HuH-7 (cell line): ENCODE measurements at places on chromosomes 7 and 10.
A peak's percentile ranks its signal among the peaks of the same experiment; 100 is the strongest.

- no peak for DNase-seq
Measured at GRCh38 chr7:95578299-95578855, 17.9 kb downstream of the PDK4 start.

DNA sequence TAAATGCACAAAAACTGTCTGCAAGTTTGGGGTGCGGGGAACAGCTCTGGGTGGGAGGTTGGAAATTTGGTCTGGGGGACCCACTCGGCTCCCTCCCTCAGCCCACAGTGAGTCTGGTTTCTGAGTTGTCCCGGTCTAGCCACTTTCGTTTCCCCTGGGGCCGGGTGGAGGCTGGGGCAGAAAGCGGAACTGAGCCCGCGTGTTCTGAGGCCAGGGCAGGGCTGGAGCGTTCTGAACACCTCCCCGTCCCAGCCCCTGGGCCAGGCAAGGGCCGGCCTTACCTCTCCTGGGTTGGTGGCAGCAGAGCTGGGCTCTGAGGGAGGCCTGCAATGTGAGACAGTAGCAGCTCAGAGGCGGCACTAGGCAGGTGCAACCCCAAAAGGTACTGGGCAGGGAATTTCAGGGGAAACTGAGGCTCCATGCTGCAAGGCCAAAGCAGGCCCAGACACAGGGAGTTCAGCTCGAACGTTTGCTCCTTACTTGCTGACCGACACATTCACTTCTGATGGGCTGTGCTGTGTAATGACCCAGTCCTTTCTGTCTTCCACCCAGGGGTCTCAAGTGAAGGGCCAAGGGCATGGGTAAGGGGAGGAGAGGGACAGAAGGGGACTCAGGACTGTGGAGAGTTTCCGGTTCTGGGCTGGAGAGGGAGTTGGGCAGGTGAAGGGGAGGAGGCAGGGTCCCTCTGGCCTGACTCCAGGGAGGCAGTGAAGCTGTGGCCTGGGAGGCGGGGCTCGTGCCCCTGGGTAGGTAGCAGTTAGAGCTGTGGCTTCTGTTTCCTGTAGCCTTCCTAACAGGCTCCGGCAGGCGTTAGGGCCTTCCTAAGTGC lies 3.0 kb downstream of the IRF5 start:
- DNase-seq, result no peak

- peak; percentile 6 for DNase-seq
Measured at GRCh38 chr10:103545771-103546281, 52.3 kb downstream of the NEURL1 start.

GRCh38 chr7:39758234-39758970 lies 135.0 kb downstream of the RALA start:
- DNase-seq, result no peak

DNA sequence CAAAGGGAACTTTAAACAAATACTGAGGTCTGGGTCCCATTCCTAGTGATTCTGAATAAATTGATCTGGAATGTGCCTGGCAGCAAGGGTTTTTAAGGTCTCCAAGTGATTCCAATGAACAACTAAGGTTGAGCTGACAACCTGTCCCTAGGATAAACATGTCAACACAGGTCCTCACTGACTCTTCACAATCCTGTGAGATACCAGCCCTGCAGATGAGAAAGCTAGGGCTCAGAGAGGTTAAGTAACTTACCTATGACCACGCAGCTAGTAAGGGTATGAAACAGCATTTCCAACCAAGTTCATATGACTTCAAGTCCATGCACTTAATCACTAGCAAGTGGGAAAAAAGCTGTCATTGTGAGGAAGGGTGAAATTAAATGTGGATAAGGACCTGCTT lies 44.0 kb downstream of the SEM1 start:
- no peak for DNase-seq

DNA sequence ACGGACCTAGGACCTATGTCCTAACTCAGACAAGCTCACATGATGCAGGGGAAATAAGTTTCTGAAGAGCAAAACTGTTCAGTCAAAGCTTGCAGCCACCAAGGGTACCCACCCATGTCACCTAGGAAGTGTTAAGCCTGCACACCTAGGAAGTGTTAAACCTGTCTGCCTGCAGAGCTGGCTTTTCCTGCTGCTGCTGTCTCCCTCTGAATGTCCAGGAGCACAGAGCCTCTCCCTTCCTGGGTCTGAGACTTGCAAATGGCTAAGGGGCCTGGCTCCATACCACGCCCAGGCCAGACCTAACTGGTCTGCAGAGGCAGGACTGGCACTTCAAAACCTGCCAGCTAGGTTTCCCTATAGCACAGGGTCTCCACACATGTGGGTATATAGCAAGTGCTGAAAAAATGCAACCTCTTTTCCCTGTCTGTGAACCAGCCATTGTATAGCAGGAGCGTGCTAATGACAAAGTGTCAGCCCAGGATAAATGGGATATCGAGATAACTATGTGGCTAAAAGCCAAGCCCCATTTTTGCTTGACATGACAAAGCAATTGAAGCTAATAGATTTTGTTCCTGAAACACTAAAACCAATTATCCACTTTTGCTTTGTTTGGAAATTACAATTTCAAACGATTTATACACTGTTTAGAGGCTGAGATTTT lies 1.5 kb downstream of the GDF2 start:
- no peak for DNase-seq

DNA sequence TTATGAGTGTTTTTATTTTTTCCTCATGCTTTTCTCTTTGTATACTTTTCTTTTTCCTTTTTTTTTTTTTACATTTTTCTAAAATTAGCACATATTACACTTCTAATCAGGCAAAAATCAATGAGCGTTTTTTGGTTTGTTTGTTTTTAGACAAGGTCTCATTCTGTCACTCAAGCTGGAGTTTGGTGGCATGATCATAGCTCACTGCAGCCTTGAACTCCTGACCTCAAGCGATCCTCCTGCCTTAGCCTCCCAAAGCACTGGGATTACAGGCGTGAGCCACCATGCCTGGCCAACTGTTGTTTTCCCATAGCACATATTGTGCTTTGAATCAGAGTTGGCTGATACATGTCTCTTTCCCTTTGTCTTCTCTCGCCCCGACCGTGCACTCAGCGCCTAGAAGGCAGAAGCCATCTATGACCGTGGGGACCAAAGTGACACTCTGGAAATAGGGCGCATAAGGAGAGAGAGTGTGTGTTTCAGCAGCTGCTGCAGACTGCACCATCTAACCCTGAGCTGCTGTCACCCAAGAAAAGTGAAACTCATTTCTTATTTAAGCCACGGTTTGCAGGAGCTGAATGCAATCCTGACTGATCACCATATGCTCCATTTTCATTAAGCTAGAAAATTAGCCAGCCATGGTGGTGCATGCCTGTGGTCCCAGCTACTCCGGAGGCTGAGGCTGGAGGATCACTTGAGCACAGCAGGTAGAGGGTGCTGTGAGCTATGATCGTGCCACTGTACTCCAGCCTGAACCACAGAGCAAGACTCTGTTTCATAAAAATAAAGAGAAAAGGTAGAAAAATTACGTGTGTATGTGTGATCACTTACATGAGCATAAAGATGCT lies 41.4 kb upstream of the GTF2I start:
- DNase-seq, result no peak

DNA sequence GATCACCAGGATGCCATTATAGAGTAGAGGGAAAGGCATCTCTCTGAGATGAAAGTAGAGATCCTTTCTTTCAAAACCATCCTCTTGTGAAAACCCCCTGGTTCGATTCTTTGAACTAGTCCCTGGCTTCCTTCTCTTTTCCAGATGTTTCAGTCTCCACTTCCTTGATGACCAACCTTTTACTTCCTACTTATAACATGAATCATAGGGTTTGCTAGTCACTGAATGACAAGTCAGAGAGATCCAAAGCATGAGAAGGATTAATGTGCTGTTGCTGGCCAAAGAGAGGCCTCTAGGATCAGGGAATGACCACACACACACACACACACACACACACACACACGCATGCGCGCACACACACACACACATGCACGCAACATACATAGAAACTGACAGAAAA lies 161.1 kb upstream of the FRMD4A start:
- DNase-seq, result no peak

GRCh38 chr7:157010588-157011332 lies at the start of gene MNX1:
Gene MNX1 (minus strand): TSS chr7:157010663. CDS start chr7:157010350, 313 bp downstream.
- peak; percentile 99 for DNase-seq

DNA sequence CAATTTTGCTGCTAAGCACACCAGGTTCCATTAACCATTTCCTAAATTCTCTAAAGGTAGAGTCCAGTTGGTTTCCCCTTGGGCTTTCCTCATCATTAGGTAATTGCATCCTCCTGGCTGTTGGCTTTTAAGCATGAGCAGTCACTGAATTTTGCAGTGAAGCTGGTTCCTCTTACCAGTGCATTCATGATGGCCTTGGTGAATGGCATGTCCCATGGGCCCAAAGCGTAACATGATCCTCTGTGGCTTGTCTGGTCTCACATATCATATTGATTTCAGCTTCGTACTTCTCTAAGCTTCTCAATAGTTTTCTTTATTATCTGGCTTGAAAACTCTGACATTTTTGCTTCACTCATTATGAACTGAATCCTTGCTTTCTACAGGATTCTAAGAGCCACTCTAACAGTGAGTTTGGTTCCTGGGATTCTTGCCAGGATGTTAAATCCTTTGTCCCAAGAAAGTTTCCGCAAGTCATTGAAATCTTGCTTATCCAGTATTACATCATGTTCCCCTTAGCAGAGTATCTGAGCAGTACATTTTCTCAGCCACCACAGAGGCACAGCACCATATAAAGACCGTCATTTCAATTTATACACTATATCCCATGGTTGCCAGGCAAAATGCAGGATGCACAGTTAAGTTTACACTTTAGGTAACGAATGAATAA lies 134.2 kb downstream of the PTN start:
- DNase-seq, result no peak

DNA sequence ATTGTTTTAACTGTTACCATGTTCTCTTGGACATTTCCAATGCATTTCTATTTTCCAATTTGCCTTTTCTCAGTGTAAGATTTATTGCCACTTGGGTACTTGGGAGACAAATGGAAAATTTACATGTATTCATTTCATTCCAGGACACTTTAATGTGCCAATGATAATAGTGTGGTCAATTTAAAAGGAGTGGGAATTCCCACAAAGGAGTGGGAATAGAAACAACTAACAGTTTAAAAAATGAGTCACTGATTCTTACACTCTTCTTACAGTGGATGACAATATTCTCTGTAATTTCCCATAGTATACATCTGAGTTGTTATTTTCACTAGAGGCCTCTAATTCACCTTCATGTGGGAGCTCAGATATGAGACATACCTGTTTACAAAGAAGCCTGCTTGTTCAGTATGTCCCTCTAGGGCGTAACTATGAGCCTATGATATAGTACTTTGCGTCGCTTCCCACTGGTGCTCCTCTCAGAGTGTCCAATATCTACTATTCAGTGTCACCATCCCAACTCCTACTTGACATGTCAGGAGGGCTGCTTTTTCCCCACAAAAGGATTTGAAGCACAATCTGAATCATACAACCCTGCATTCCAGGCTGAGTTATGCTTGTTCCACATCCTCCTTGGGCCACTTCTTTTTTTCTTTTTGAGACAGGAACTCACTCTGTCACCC lies 301.3 kb downstream of the PHTF2 start:
- no peak for DNase-seq

DNA sequence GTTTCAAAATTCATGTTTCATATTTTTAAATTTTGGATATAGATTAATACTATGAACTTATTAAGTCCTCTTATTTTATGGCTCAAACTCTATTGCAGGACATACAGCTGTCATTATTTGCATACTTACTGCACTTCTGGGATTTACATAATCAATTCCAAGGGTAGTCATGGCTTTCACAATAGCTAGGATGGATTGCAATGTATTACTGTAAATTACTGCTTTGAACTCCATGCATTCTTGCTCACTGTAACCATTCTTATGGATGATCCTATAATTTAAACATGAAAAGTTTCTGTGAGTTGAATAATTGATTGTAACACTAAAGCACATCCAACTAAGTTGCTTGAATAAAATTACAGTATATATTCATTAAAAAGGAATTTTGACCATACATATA lies 23.5 kb downstream of the GNAT3 start:
- no peak for DNase-seq

GRCh38 chr7:112159351-112159750 lies 46.8 kb downstream of the DOCK4 start:
- no peak for DNase-seq

DNA sequence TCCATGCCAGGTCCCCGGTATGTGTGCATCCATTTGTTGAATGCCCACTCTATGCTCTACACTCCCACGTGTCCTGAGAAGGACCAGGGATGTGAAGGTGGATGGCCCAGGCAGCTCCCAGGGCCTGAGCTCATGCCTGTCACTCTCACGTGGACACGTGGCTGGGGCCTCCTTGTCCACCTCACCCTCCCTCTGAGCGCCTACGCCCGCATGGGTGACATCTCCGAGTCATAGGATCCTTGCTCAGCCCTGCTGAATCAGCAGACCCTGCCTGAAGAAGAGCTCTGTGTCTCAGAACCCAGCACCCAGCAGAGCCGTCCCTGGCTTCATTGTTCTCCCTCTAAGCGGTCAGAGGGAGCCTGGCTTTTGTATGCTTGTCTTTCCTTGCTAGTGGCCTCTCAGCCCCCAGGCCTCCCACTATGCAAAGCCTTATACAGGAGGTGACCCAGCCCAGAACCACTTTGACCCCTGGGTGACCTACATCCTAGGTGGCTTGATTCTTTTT lies 107.9 kb upstream of the PPIF start:
- no peak for DNase-seq

GRCh38 chr7:142568435-142569097 lies 180.7 kb upstream of the PRSS1 start:
- DNase-seq, result no peak

DNA sequence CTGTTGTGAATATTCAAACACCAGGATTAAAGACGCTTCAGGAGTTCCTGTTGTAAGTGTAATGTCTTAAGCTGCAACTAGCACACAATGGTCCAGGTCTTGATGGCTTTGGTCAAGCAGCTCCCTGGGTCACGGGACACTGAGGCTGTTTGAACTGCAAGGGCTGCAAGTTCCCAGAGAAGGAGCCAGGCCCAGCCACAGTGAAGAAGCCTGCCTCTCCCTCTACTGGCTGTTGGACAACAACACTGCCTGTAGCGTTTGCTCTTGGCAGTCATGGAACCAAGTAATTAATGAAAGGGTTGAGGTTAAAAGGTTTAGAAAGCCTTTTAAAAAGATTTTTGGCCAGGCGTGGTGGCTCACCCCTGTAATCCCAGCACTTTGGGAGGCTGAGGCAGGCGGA lies 31.9 kb upstream of the GUSB start:
- DNase-seq, result peak; percentile 75

DNA sequence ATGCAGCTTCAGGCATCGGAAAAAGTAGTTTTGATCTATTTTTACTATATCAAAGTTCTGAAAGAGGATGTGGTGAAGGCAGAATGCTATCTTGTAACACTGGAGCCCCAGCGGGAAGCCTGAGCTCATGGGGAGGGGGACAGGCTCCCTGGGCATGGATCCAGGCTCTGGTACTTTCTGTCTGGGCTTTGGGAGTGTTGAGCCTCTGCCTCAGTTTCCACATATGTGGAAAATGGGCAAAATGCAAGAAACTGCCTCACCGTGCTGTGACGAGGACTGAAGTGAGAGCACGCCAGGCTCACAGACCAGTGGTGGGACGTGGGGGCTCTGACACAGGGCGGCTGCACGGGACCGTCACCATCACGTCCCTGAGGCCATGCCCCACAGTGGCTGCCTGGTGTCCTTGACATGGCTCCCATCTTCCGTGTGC lies 182.9 kb upstream of the SHH start:
- DNase-seq, result no peak

GRCh38 chr7:102192790-102193189 lies 93.9 kb upstream of the SH2B2 start:
- no peak for DNase-seq
